ENCODE measurements at places on chromosomes 12 and 14.

- peak; percentile 87 for DNase-seq
Observed at GRCh38 chr14:96260341-96260821, 4.4 kb downstream of the BDKRB1 start.

DNA sequence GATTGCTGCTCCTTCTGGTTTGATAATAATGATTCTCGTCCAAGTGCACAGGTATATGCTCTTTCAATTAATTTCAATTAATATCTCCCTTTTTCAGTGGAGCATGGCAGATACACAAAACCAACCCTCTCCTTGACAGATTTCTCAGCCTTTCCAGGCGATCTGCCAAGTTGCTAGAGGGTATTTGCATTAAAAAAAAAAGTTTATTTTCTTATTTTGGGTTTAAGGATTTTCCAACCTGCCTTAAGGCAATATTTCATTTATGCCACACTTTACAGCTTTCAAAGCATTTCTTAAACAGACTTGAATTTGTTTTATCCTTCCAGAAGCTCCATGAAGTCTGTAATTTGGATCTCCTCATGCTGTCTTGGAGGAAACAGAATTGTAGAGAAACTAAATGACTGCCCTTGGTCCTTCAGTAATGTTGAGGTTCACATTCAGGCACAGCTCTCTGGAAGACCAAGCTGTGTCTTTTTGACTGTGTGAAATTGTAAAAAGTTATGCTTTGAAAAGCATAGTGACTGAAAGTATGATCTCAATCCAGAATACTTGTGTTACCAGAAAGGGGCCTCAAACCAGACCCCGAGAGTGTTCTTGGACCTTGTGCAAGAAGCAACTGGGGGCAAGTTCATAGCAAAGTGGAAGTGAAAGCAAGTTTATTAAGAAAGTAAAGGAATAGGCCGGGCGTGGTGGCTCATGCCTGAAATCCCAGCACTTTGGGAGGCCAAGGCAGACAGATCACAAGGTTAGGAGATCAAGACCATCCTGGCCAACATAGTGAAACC, 2.3 kb downstream of the DGLUCY start:
- DNase-seq: no peak

GRCh38 chr12:110756611-110757010, 13.9 kb upstream of the PPP1CC start:
- DNase-seq: peak; percentile 26

DNA sequence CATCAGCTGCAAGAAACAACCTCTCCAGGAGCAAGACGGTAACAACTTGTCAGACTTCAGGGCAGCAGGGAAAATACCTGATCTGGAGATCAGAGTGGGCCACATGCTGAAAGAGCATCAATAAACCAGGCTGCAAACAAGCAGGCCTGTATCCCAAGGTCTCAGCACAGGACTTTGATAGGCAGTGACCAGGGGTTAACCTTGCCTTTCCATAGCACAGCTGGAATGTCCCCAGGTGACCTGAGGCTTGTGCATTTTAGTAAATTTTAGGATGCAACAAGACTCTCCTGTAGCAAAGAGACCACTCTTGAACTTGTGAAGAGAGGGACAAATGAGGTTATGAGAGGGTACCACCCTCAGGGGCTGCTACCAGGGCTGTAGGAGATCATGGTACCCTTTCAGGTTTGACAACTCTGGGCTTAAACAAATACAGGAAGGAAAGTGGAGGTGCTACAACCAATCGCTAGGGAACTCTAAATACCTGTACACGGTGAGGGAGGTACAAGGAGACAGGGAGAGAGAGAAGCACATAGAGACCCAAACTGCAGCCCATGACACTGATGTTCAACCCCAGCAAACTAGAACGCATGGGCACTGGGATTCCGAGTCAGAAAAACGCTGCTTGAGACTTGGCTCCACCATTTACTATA, 95.4 kb upstream of the EVL start:
- no peak for DNase-seq

GRCh38 chr12:15485466-15485865, 163.2 kb downstream of the PTPRO start:
- DNase-seq: no peak

DNA sequence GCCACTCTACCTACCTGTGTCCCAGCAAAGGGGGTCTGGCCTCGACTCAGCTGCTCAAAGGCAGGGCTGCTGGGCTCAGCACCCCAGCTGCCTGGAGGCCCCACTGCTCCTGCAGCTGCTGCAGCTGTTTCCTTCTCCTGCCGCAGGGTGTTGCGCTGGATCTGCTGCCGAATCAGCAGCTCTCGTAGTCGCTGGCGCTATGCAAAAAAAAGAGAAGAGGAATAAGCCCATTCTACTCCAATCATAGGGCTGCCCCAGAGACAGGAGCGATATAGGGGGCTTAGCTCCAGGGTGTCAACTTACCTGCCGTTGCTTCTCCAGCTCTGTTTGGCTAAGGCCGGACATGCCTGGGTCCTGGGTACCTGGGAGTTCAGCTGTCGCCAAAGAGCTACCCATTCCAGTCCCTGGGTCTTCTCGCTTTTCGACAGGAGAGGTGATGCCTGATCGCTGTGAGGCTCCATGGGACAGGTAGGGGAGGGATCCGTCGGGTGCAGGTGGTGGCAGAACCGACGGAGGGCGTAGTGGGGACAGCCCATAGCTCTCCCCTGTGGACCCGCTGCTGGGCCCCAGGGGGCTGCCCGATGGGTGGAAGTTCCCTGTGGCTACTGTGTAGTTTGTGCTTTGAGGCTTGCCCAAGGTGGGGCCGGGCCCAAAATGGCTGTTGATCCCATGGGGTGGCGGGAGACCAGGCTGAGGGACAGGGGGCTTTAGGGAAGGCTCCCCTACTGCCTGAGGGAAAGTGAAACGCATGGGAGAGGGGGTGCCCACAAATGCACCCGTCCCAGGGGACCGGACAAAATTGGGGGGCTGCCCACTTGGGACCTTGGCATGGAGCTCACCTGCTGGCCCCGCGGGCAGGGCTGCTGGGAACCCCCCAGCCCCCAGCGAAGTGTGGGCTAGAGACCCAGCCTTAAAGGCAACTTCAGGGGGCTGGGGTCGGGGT, 20.9 kb downstream of the KMT2D start:
- DNase-seq: no peak

GRCh38 chr12:66819587-66819986, 140.7 kb upstream of the GRIP1 start:
- no peak for DNase-seq

- DNase-seq: peak; percentile 94
Observed at GRCh38 chr14:94665121-94665520, 52.9 kb downstream of the SERPINA3 start.

GRCh38 chr14:88104710-88105109, 99.8 kb downstream of the GPR65 start:
- no peak for DNase-seq

GRCh38 chr14:75294649-75295033, 16.0 kb downstream of the FOS start:
- DNase-seq: no peak

DNA sequence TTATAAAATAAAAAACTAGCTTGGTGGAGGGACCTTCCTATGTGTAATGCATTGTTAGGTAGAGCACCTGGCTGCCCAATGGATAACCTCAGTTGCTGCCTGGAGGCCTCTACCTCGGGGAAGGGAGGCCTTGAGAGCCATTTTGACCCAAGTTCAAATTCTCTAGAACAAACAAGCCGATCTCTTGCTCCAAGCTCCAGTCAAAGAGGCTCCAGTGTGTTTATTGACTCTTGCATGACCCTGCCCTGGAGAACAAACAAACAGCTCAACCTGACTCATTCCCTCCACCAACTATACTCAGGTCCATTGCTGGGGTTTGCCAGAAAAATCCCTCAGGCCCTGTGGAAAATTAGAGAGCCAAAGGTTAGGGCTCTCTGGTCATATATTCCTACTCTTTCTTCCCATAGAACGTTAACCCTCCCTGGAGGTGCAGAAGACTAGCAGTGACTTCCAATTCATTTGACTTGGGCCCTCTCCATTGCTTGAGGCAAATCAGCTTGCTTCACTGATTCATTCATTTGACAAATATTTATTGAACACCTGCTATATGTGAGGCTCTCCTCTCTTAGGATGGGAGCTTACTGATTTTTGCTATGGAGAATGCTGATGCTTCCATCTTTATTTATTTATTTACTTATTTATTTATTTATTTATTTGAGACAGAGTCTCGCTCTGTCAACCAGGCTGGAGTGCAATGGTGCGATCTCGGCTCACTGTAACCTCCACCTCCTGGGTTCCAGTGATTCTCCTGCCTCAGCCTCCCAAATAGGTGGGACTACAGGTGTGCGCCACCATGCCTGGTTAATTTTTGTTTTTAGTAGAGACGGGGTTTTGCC, 73.7 kb upstream of the CISTR start:
- DNase-seq: peak; percentile 71

DNA sequence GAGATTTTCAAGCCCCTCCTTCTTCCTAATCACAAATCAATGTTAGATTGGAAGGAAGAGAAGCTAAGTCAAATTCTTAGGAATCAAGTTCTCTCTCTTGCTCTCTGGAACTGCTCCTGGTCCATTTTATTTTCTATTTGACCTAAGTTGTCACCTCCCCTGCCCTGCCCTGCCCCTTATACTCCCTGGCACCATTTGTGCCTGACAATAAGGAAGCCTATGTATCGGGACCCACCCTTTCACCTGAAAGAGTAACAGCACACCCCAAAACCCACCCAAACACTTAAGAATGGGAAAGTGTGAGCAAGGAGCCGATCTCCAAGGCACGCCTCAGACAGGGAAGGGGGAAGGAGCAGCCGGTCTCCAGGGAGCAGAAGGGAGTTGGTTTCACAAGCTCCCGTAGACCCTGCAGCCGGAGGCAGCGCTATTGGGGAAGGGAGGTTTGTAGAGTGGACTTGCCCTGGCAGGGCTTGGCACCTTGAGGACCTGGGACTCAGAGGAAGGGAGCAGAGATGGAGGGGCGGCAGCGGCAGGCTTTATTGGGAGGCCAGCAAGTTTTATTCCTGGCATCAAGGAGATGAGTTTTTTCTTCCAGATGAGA, 1.6 kb downstream of the LRRC74A start:
- no peak for DNase-seq

- DNase-seq: no peak
Observed at GRCh38 chr12:72133497-72134055, 138.6 kb upstream of the TRHDE start.

GRCh38 chr12:101920906-101921305, 43.5 kb downstream of the DRAM1 start:
- no peak for DNase-seq

DNA sequence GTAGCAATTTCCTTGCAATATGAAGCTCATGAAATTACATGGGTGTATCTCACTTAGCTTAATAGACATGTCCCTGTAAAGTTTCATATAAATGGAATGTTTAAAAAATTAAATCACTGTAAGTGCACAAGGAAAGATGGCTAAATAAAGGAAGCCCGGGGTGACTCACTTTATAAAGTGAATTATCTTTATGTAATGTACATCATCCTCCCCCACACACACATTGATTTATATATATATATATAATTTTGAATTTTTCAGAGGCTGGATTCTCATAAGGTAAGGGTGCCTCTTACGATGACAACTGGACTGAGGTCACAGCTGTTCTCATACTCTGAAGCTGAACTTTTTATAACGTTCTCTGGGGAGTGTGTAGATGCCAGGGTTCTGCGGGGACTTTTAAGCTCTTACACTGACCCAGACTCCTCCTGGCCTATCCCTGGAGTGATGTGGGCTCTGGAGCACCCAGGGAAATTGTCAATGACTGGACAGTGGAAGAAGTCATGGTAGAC, 108.7 kb upstream of the HIF1A start:
- DNase-seq: peak; percentile 84

- DNase-seq: peak; percentile 1
Observed at GRCh38 chr14:41022932-41023331, 583.7 kb upstream of the LRFN5 start.

- no peak for DNase-seq
Observed at GRCh38 chr12:60144395-60144794, 548.6 kb downstream of the SLC16A7 start.

GRCh38 chr14:84272290-84272721, 1257.6 kb upstream of the FLRT2 start:
- no peak for DNase-seq

DNA sequence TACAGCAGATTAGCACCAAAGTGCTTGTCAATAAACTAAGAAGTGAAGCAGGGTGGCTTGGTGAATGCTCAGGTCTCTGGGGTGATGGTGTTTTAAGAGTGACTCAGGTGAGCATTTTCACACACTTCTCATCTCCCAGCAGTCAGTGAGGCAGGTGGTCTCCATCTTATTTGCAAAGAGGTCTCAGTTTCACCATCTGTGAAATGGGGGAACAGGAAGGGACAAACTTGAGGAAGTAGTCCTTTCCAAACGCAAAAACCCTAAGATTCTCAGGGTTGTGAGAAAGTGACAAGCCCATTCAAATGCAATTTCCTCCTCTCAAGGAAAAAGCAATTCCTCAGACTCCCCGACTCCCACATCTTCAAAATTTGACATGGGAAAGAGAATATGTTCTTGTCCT, 54.1 kb downstream of the CMKLR1 start:
- no peak for DNase-seq

DNA sequence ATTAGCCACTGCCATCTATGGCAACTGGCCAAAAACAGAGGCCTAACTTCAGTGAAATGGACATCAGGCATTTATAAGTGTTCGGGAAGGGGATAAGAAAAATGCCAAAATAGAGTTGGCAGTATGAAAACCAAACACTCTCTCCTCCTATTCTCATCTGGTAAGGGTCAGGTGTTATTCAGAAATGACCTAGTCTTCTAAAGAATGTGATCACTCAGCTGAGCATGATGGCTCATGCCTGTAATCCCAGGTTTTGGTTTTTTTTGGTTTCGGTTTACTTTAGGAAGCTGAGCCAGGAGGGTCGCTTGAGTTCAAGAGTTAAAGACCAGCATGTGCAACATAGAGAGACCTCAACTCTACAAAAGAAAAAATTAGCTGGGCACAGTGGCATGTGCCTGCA, 170.3 kb downstream of the GRIN2B start:
- no peak for DNase-seq

DNA sequence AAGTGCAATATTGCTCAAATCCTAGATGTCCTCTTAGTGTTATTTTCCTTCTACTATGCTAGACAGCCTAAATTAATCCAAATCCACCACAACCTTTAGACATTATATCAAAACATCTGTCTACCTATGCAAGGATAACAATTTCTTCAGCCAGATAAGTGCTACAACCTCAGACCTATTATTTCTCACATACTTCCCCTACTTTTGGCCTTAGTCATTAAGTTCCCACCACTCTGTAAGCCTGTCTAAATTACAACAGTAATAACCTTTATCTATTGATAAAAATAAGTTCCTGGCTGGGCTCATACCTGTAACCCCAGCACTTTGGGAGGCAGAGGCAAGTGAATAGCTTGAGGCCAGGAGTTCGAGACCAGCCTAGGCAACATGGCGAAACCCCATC, 74.0 kb downstream of the KIF21A start:
- no peak for DNase-seq

- DNase-seq: no peak
Observed at GRCh38 chr14:54483073-54483745, 5.6 kb downstream of the GMFB start.

- peak; percentile 35 for DNase-seq
Observed at GRCh38 chr12:122836027-122836921, 1.0 kb downstream of the HIP1R start.

- DNase-seq: peak; percentile 11
Observed at GRCh38 chr12:4956054-4956453, 46.3 kb downstream of the KCNA1 start.

Data from fibroblast of mammary gland (primary cell).